ENCODE measurements at places on chromosomes 6 and 20.

DNA sequence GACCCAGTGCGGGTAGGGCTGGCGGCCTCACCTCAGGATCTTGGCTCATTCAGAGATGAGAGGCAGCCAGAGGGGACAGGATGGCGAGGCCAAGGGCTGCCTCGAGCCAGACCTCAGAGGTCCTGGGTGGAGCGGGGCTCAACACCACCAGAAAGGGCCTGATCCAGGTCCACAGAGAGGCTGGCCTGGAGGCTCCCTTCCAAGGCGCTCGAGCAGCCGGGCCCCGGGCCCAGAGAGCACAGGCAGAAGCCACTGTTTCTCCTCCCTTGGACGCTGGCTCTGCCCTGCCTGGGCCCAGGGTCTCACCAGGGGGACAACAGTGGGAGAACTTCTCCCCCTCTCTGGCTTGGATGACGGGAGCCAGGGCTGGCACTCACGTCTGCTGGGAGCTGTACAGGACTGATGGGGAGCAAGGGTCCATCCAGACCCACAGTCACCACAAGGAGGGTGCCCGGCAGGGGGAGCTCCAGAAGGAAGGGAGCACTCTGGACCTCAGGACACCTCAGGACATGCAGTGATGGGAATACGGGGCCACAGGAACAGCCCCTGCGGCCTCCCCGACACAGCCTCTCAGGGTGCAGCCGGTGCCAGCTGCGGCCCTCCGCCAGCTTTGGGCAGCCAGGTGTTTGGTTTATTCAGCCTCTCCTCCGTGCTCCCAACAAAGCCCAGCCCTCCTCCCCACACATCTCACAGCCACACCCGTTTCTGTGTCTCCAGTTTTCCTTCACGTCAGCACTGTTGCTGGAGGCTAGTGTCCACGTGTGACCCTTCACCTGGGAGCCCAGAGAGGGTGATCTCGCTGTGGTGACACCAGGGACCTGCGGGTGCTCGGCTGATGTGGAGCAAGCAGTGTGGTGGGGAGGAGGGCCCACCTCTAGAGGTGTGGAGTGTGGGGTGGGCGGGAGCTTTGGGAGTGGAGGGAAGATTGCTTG lies 8.7 kb downstream of the RPS21 start:
- DNase-seq: no peak

DNA sequence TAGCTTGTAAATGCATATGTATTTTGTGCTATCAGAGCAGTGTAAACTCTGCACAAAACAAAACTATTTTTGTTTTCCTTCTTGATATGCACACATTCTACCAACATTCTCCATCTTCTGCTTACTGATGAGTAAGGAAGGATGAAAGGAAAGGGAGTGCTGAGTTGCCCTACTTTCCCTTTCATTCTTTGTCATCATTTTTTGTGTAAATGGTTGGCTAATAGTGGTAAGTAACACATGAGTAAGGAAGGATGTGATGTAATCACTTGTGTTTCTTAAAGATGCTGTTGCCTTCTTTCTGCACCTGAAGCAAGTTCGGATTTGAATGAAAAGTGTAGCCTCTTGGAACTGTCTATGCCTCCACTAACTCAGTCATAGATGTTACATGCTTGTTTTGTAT lies 4.6 kb upstream of the REV3L start:
- DNase-seq: no peak

GRCh38 chr6:2215342-2215741 lies 30.1 kb downstream of the GMDS start:
- no peak for DNase-seq

- DNase-seq: no peak
Observed at GRCh38 chr20:23627501-23627900, 10.3 kb downstream of the CST3 start.

DNA sequence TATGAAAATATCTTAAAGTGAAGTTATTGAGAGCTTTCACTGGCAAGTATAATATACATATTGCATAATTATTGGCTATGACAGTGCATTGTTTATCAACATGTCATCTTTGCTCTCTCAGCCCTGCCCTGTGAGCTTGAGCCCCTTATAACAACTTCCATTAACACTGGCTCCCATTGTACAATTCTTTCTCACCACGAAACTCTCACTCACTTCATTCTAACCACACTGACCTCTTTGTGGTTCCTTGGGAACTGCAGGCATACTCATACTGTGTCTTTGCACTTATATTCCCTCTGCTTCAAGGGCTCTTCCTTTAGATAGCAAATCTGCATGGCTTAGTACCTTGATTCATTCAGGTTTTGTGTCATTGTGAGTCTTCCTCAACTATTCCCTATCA lies 411.8 kb downstream of the CDKAL1 start:
- no peak for DNase-seq

DNA sequence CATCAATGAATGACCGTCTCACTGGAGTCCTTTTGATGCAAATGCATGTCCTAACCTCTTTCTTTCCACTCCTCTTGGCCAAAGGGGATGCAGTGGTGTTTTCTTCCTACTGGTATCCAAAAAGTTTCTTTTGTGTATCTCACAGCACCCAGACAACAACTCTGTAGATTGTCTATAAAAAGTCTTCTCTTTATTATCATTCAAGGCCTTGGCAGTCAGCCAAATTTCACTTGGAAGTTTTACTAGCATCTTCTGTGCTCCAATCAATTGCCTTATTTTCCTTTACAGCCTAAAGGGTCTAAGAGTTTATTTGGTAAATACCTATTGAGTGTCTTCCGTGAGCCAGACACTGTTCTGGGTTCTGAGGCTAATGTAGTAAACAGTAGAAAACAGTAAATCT lies 150.2 kb upstream of the RNF217 start:
- no peak for DNase-seq

Data from activated CD8-positive, alpha-beta memory T cell treated with anti-CD3 and anti-CD28 coated beads for 1 hour (primary cell).